Putamen (tissue), 1 donor: ENCODE measurements at places on chromosomes 7 and 10.

- DNase-seq: no peak
Observed at GRCh38 chr7:8208816-8209215, 53.2 kb downstream of the ICA1 start.

DNA sequence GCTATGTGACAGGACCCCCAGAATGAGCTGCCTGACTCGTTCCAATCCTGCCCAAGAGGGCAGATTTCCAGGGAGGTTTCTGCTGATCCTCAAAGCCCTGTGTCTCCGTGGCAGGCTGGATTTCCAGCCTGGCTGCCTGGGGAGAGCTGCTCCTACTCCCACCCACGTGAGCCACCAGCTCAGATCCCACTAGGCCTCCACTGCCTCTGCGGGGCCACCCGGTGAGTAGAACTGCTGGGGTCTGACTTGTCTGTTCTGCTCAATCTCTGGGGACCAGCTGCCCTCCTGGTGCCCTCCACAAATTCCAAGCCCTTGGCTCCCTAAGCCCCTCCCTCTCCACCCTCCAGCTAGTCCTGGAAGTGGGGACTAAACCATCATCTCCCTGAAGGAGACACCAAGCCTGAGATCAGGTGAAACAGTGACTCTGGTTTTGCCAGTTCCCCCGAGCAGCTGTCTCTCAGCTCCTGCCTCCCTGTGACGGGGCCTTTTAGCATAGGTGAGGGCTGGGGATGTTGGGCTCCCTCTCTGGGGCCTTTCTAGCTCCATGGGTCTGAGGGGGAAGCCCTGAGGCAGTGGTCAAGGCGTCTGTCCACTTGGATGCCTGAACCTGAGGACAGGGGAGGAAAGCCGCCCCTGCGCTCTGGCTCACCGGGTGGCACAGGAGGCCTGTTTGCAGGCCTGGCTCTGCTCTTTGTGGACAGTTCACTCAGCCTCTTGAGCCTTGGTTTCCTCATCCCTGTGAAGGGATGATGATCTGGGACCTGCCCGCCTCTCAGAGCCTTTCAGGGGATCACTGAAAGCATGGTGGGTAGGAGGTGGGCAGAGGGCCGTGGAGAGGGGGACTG is 5.6 kb downstream of the FAM241B start:
- no peak for DNase-seq

DNA sequence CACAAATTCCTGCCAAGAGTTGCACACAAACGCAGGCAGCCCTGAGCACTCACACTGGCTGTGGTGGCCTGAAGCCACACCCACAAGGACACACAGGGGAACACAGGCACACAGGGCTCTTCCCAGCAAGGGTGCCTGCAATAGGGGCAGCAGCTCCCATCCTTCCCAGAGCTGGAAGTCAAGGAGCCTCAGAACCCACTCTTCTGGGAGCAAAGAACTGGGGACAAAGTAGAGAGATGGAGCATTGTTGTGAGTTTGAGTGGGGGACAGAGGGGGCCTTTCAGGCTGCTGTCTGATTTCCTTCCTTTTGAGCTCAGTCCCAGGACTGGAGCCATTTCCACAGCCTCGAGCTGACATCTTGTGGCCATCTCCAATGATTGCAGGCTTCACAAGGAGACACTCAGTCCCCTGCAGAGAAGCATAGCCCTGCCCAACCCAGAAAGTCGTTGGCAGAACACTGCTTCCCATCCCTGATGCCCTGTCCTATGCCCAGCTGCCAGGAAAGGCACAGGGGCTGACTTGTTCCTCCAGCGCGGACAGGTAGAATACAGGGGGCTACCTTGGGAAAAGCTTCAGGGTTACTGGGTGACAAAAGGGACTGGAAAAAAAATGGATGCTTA is 34.4 kb upstream of the SLF2 start:
- DNase-seq: peak; percentile 73

DNA sequence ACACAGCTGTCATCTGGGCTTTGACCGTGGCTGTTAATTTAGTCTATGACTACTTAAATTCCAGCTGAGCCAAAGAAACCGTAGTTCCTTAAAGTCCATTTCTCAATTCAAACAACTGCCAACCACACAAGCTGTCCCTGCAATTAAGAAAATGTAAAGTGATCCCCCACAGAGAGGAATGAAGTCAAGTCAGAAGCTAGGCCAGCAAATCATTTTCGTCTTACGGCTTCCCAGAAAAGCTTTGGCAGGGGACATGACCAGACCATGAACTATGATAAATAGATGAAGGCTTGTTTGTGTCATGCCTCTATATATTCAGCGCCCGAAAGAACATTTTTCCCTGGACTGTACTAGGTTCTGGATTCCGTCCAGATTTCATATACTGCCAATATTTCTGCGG is 54.6 kb downstream of the HACD1 start:
- DNase-seq: no peak

GRCh38 chr10:117663750-117664149 is 121.2 kb downstream of the EMX2 start:
- no peak for DNase-seq

DNA sequence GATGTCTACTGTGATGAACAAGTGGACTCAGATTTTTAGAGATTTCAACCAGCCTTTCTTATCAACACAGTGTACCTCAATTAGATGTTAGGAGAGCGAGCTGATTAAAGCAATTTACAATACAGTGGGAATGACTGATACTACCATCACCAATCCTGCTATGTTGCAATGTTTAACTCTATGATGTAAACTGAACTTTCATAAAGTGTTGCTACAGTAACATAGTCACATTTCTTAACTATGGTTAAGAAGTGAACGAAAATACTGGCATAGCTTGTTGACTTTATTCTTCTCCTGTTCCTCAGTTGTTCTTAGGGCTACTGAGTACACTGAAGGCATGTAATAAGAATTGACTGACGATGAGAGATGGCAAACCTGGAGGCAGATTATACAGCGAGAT is 139.8 kb downstream of the MYOF start:
- DNase-seq: no peak
